ENCODE measurements at places on chromosomes 2 and 18.

GRCh38 chr2:203662487-203662886 lies 44.0 kb upstream of the CD28 start:
- no peak for DNase-seq

GRCh38 chr2:36373149-36373926 lies 17.8 kb downstream of the CRIM1 start:
- no peak for DNase-seq

DNA sequence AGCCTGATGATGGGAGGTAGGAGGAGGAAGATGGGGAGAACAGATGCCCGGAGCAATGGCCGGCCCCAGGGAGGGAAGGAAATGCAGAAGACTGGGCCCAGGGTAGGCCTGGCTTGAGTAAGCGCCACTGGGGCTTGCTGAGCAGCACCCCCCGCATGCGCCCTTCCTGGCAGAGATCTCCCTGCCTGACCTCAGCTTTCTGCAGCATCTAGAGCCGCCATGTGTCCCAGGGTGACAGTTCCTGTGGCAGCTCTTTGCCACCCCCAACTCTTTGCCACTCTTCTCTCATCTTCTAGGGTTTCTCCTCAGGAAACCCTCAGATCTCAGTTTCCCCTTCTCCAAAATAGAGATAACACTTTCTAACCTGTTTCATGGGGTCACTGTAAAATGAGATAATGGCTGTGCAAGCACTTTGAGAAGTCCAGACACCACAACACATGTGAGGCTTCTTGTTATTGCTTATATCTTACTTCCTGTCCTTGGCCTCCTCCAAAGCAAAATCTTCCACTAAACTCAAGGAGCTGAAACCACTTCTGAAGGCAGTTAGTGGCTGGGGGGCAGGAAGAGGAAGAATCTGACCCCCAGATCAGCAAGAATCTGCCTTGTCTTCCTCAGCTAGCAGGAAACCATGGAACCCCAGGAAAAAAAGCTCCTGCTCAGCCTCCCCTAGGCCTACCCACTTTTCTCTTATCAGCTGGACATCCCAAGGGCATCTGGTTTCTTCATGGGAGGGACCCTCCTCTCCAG lies 64.9 kb downstream of the EPAS1 start:
- no peak for DNase-seq

GRCh38 chr18:44774191-44774590 lies 93.5 kb downstream of the SETBP1 start:
- DNase-seq: no peak

DNA sequence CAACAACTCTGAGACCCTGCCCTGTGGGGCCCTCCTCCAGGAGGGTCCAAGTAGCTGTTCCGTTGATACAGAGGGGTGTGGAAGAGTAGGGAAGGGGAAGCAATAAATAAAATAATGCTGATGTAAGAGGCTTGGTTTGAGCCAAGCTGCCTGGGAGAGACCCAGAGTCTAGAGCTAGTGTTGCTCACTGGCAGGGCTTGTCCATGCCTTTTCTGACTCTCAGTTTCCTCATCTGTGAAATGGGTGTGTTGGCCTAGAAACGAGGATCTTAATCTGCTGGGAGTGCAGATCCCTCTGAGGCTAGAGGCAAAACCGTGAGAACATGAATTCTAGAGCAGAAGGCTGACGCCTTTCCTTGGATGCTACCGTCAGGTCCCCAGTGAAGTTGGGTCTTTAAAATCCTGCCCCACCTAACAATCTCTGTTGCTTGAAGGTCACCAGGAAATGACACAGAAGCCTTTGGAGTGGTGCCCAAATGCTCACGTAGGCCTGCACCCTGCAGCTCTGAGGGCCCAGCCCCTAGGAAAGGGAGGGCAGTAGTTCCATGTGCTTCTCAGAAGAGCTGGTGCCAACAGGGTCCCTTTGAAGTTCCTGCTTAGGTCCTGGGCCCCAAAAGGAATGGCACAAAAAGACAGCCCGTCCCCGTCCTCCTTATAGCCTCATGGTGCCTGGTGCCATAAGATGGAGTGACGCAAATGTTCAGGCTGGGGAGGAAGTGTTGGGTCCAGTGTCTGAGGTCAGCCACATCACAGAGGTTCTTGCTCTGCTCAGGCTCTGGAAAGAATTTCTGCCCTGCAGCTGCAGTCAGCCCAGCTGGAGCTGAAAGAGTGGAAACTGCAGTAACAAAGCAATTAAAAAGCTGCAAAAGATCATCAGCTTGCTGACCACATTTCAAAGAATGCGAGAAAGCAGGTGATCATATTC lies 73.2 kb upstream of the SMAD2 start:
- no peak for DNase-seq

DNA sequence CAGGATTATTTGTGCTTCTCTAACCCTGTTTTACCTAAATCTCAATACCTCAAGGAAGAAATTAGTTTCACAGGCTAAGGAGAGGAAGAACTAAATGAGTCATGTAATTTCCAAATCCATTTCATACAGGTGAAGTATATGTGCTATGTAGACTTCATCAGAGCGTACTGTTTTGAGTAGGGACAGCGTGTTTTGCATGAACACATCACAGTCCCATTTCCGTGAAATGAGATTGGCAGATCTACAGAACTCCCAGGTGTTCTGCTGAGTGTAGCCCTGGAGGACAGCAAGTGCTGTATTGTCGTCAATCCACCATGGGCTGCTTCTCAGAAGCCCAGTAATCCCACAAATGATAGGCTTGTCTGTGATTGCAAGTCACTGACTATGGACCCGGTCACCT lies 97.7 kb downstream of the XRCC5 start:
- DNase-seq: no peak

DNA sequence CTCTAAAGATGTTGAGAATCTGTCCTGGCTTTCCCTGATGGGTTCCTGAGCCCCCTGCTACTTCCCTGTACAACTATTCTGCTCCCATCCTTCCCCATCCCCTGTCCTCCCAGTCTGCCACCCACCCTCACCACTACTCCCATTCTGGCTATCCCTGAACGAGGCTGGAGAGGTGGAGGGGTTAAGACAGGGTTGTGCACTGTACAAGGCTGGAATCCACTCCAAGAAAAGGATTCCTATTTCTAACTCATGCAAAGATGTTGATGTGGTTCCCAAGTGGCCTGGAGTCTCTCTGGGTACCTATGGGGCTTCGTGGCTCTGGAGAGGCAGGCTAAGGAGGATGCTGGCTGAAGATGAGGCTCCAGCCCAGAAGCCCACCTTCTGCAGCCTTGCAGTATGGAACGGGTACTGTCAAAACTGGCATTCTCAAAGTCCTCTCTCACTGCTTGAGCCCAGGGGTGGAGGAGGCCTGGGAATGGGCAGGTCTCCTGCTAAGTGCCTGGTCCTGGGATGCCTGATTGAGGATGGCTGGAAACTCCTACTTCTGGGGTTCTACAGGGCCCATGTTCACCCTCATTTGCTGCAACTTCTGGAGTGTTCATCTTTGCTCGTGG lies 1.3 kb upstream of the FEV start:
- peak; percentile 15 for DNase-seq

Data from D721Med (cell line).